ENCODE measurements at places on chromosomes 3 and 15. TPM values are rescaled to one million over a fixed set of nuclear protein-coding genes. Genes with fewer than 3 reads are reported as not detected.

SLC9C1 gene
- not detected for total RNA-seq

PPP1R14D gene
- total RNA-seq, result 0.33 TPM

FAM81A gene
- 2.5 TPM for total RNA-seq

TFRC gene
- 272 TPM for total RNA-seq

PLA2G4D gene
- 0.17 TPM for total RNA-seq

SPATA12 gene
- total RNA-seq, result 0.47 TPM

POC1A gene
- total RNA-seq, result 41.5 TPM

RAB7A gene
- total RNA-seq, result 48.0 TPM

NR2E3 gene
- total RNA-seq, result 0.35 TPM

GRCh38 chr3:121545049-121545573 lies 677 bp downstream of the POLQ start:
- peak; percentile 25 for DNase-seq

GRCh38 chr3:65539616-65540015 lies 499.1 kb downstream of the MAGI1 start:
- DNase-seq, result no peak

GRCh38 chr3:106257172-106257571 lies 388.4 kb upstream of the CBLB start:
- DNase-seq, result no peak

DNA sequence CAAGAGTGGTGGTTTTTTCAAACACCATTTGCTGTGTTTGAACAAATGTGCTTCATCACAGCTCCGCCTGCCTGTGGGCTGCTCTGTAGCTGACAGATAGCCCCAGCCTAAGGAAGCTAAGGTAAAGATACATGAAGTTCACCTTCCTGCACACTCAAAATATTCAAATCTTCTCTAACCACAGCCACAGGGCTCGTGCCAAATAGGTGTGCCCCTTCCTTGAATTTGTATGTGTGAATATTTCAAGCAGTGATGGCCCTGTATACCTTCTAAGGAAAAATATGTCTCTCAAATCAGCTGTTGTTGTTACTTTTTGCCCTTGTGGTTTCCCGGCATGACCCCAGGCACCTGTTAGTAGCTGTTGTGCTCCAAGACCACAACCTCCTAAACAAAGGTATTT lies 92.8 kb downstream of the CCNL1 start:
- no peak for DNase-seq

DNA sequence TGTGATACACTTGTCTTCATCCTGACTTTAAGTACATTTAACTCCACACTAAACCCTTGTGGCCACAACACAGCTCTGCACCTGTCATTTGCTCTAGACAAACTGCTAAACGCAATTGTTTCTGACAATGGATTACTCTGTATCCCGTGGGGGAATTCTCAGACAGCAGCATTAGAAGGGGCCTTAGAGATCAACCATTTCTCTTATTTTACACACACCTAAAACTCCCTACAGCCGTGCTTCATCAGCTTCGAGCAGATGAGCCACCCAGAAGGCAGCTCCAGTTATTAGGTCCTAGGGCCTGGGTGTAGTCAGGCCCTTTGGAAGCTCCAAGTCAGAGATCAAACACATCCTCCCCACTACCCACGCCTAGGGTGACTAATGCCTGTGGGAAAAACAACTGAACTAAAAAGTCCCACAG lies 1.3 kb upstream of the IL12A start:
- DNase-seq, result peak; percentile 60

DNA sequence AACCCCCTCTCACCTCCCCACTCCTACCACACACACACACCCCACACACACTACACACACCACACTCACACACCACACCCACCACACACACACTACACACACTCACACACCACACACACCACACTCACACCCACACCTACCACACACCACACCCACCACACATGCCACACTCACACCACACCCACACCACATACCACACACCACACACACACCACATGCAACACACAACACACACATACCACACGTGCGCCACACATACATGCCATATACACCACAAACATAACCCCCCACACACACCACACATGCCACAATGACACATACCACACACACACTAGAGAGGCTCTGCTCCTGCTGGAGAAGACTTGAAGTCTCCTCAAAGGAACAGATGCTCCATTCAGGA lies 5.9 kb upstream of the ITPKA start:
- no peak for DNase-seq

- DNase-seq, result no peak
These were observed 30.6 kb upstream of the GPR160 start for GRCh38 chr3:170007031-170007663.

GRCh38 chr3:183577346-183577745 lies 21.8 kb upstream of the KLHL6 start:
- DNase-seq, result no peak

- peak; percentile 18 for DNase-seq
These were observed 1.7 kb downstream of the BNC1 start for GRCh38 chr15:83282776-83283137.

DNA sequence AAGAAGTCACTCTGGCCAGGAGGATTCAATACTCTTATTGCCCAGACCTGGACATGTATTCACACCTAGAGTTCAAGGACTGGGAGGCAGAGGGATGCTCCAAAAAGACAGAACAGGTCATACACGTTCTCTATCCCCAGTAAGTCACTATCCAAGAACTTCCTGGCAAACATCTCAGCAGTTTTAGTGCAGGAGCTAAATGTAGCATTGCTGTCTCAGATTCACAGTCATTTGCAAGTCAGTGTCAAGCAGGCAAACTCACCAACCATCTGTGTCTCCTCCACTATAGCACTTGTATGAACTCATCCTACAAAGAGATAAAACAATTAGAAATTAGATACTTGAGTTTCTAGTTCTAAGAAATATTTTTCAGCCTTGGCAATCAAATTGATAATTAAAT lies 38.4 kb downstream of the ABHD17C start:
- no peak for DNase-seq
